NCI-H1092 treated with DMSO at 0.1 percent for 48 hours (cell line): ENCODE measurements at places on chromosomes 6 and 20.

- peak; percentile 32 for DNase-seq
Measured at GRCh38 chr20:21521596-21522480, 8.0 kb upstream of the NKX2-2 start.

GRCh38 chr6:110033749-110034666 is 55.9 kb downstream of the GPR6 start:
- DNase-seq = no peak

DNA sequence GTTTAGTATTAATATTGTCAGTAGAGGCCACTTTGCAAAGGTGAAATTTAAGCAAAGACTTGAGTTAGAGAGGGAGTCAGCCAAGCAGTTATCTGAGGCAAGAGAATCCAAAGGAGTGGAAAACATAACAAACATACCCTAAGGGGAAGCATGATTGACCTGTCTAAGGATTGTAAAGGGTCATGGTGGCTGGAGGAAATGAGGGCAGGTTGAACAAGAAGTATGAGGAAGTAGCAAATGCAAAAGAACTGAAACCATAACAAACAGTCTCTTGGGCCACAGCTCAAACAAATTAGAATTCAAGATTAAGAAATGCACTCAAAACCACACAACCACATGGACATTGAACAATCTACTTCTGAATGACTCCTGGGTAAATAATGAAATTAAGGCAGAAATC is 103.2 kb downstream of the FBXO5 start:
- DNase-seq = no peak

DNA sequence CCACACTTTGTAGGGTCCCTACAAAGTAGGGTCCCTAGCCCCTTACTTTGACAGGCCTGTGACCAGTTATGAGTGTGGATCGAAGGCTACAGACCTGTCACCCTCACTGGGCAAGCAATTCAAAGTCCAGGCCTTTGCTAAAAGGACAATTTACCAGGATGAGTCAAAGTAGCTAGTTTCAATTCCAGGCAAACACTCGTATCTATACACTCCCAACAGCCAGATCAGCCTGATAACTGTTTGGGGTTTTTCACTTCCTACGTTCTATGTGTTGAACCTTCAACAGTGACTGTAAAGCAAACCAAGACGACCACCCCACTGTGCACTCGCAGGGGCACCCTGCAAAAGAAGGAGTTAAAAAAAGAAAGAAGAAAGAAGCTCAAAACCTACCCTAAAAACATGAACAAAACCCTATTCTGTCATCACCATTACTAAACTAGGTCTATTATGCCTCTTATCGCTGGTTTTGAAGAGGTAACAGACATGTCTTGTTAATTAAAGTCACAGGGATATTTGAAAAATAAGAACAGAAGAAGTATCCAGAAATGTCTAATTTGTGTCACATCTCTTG is 3.2 kb downstream of the GFOD1 start:
- no peak for DNase-seq

DNA sequence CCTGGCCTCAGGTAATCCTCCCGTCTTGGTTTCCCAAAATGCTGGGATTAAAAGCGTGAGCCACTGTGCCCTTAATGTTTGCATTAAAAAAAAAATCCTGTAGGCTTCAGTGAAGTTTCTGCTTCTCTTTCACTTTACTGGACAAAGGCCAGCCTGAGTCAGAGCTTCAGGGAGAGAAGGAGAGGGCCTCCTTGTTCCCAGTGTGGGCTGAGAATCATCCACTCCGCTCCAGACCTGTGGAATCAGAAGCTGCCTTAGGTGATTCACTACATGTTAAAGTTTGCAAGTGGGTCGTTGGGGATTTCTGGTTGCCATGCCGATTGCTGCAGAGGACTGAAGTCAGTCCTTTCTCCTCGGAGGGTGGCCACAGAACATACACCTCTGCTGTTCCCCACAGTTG is 113.3 kb upstream of the EEF1E1 start:
- no peak for DNase-seq

GRCh38 chr6:155315516-155315871 is 1.2 kb upstream of the TFB1M start:
- DNase-seq = no peak

DNA sequence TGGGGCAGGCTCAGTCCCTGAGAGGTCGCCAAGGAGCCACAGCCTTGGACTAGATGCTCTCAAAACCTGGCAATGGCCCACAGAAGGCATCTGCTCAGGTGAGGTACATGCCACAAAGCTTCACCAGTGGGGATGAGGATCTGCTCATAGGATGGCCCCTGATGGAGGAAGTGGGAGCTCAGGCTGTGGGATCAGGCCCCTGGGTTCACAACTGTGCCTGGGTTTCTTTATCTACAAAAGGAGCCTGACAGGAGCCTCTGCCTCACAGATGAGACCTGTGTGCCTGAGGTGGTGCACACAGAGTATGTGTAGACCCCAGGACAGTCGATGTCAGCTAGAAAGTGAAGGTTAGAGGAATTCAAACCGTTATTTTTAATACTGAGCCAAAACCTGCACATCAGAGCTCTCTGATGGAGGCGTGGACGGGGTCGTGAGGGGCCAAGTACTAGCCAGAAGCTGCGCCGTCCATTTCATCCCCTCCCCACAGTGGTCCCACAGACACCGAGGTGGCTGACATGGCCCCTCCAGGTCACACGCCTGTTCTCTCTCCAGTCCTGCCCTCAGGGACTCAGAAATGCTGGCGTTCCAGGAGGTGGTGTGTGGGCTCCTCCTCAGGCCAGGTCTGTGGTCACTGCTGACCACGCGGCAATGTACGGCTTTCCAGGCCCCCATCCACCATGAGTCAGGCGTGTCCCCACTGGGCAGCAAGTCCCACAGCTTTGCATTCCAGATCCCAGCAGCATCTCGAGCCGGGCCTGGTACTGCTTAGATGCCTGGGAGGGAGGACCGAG is 33.3 kb downstream of the NTSR1 start:
- DNase-seq = no peak

GRCh38 chr6:134840086-134840867 is 109.6 kb downstream of the ALDH8A1 start:
- no peak for DNase-seq

GRCh38 chr6:31114541-31114878 is at the start of gene PSORS1C1:
TSS of gene PSORS1C1 (plus strand) at chr6:31114800. CDS start at chr6:31129633, 14,833 bp downstream.
- DNase-seq = no peak

- no peak for DNase-seq
Measured at GRCh38 chr20:23656372-23656771, 18.6 kb upstream of the CST3 start.

DNA sequence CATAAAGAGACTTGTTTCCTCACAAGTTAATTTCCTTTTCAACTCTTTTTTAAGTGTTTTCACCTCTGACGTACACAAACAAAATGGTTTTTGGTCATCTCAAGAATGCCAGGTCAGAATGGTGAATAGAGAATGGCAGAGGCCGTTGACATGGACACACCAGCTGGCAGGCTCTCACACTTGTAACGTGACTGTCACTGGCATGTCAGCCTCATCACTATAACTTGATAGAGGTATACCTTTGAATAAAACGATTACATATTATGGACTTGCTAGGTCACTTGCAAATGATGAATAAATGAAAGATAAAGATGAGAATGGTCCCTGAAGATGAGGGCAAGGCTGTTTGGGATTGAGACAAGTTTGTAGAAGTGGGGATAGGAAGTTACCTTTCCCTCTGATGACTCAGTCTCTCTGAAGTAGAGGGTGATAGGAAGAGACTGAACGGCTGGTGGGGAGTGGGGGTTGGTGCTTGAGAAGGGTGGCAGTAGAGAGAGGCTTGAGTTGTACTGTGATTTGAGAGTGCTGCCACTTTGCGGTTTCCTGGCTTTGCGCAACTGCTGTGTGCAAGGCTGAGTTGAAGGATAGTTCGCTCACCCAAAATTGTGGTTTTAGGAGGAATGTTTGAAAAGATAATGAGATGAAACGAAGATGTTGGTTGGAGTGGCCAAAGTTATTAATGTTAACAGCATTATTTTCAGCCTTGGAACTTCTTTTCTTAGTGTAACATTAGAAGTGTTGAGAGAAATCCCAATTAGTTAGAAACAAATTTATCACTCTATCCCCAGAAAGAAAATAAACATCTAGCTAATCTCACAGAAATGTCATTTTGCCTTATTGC is 30.3 kb downstream of the TBPL1 start:
- DNase-seq = no peak

DNA sequence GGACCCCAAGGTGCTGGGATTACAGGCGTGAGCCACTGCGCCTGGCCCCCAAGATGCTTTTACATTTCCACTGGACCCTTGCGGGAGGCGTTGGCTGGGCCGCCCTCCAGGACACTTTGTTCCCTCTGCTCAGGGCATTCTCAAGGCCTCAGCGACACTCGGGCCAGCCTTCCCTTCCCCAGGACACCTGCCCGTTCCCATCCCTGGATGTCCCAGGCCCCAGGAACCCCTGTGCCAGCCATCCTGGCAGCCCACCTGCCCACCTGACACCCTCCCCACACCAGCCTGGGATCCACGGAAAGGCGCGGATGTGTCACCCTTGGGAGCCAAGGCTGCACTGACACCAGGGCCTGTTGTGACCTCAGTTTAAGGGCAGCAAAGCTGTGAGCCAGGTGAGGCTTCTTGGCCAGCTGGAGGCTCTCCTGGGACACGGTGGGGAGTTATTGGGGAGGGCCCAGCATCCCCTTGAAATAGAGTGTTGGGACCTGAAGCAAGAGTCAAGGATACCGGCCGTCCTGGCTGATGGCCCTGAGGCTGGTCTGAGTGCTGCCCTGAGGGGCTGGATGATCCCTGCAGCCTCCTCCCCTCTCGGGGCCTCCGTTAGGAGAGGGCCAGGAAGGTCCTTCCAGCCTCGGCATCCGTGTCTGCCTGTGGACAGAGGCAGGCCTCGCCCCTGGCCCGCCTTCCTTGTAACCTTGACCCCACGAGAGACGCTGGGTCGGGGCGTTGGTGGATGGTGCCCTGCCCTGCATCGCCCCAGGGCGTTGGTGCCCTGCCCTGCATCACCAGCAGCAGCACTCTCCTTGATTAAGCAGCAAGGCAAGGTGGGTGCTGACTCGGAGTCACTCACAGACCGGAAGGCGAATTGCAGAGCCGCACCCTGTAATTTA is 84.2 kb upstream of the BHLHE23 start:
- no peak for DNase-seq

- DNase-seq = no peak
Measured at GRCh38 chr6:79813143-79813850, 134.1 kb downstream of the ELOVL4 start.

DNA sequence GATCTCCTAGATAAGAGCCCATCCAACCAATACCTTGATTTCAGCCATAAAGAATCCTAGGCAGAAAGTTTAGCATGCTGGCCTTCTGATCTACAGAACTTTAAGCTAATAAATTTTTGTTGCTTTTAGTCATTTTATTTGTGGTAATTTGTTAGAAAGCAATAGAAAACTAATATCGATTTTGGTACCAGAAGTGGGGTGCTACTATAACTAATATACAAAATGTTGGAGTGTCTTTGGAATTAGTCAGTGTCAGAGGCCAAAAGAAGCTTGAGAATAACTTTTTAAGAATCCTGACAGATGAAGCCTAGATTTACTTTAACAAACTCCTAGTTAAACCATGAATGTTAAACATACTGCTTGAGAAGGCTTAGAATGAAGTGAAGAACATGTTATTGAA is 83.6 kb upstream of the HSF2 start:
- DNase-seq = no peak

GRCh38 chr6:128508588-128509296 is 11.7 kb downstream of the PTPRK start:
- no peak for DNase-seq

GRCh38 chr6:156791320-156791850 is 14.2 kb downstream of the ARID1B start:
- peak; percentile 64 for DNase-seq

DNA sequence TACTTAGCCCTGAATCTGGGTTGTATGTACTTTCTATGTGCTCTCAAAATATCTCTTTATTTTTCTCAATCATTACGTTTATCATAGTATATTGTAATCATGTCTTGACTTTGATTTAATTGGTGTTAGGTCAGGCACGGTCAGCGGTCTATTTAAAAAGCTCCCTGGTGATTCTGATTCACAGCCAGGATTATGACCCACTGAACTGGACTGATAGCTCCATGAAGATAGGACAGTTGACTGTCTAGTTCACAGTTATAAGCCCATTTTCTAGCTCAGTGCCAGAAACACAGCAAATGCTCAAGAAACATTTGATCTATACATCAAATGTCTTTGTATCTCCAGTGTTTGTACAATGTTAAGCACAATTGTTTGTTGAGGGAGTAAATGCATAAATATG is 111.5 kb upstream of the CCN2 start:
- DNase-seq = no peak

- DNase-seq = no peak
Measured at GRCh38 chr6:4066029-4066755, 12.7 kb downstream of the FAM217A start.

GRCh38 chr6:50390416-50390815 is 322.9 kb upstream of the TFAP2D start:
- no peak for DNase-seq

GRCh38 chr6:52675372-52675771 is 4.5 kb downstream of the TMEM14A start:
- no peak for DNase-seq

- no peak for DNase-seq
Measured at GRCh38 chr6:88493717-88494116, 327.6 kb upstream of the CNR1 start.

- DNase-seq = no peak
Measured at GRCh38 chr20:1667502-1668085, 10.0 kb upstream of the SIRPG start.

- DNase-seq = no peak
Measured at GRCh38 chr20:2883726-2884637, 10.7 kb downstream of the PTPRA start.

DNA sequence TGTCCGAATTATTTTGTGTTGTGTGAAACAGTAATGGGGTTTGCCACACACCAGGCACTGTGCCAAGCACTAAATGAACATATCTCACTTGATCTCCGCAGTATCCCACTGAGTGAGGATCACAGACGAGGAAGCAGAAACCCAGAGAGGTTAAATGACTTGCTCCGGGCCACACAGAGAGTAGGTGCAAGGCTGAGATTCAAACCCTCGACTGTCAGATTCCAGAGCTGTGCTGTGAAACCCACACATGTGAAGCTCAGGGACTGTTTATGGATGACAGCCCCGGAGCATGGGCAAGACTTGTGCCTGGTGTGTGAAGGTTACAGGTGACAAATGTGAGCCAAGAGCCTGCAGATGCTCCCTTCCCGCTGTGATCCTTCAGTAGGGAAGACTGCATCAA is 87.8 kb upstream of the SIRPA start:
- no peak for DNase-seq

DNA sequence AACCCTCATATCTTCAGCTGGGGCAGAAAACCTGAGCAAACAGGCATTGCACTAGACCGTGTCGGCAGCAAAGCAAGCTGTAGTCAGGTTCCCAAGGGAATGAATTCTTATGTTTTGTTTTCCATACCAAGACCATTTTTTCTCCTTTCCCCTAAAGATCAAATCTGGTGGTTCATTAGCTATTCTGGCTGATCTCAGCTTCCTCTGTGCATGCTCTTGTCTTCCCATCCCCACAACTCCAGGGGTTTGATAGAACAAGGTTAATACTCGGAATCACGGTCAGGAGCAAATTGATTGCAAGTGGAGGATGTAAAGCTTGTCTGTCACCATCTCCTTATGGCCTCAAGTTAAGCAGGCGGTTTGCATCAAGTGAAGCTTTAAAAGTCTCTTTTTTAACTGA is 778.8 kb downstream of the KIF16B start:
- no peak for DNase-seq

- DNase-seq = no peak
Measured at GRCh38 chr6:135572051-135572450, 74.5 kb upstream of the AHI1 start.

GRCh38 chr6:27260369-27260768 is 12.9 kb downstream of the PRSS16 start:
- DNase-seq = no peak
